NCI-H446 (cell line): ENCODE measurements at places on chromosomes 7 and 10.
A peak's percentile ranks its signal among the peaks of the same experiment; 100 is the strongest.

- no peak for DNase-seq
Measured at GRCh38 chr10:130928306-130928705, 383.2 kb downstream of the TCERG1L start.

- peak; percentile 48 for DNase-seq
Measured at GRCh38 chr10:93680412-93681047, 21.9 kb downstream of the FRA10AC1 start.

DNA sequence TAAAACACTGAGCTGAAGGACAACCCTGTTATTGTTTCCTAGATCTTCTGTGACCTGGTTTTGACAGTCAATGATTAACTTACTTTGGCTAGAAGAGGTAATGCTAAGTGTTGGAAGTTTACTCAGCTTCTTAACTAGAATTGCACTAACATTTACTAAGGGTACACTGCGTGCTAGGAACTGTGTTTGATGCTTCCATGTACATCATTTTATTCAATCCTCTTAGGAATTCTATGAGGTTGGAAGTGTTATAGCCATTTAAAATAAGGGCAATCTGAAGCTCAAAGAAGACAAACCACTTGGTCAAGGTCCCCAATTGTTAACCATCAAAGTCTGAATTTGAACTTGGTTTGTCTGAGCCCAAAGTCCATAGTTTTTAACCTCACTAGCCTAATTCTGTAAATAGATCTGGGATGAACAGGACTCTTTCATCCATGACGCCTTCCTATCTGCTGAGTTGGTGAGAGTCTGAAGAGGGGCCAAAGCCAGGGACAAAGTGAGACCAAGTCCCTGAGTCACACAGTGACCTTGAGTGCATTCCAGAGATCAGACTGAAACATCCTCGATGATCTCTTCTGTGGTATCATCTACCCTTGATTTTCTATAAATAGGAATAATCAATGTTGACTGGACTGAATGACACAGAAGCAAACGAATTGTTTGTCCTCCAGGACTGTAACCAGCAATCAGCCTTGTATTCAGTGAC is 29.2 kb upstream of the ZNRF2 start:
- no peak for DNase-seq

DNA sequence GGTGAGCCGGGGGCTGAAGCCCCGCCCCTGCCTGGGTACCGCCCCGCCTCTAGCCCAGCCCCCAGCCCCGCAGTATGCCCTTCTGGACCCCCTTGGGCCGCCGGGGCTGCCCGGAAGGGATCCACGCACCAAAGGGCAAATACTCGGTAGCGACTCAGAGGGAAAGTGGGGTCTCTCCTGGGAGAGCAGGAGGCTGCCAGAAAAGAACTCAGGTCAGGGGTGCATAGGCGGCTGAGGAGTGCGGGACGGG is 796 bp downstream of the FBXL15 start:
- no peak for DNase-seq

- no peak for DNase-seq
Measured at GRCh38 chr7:158497627-158498026, 90.0 kb downstream of the PTPRN2 start.

DNA sequence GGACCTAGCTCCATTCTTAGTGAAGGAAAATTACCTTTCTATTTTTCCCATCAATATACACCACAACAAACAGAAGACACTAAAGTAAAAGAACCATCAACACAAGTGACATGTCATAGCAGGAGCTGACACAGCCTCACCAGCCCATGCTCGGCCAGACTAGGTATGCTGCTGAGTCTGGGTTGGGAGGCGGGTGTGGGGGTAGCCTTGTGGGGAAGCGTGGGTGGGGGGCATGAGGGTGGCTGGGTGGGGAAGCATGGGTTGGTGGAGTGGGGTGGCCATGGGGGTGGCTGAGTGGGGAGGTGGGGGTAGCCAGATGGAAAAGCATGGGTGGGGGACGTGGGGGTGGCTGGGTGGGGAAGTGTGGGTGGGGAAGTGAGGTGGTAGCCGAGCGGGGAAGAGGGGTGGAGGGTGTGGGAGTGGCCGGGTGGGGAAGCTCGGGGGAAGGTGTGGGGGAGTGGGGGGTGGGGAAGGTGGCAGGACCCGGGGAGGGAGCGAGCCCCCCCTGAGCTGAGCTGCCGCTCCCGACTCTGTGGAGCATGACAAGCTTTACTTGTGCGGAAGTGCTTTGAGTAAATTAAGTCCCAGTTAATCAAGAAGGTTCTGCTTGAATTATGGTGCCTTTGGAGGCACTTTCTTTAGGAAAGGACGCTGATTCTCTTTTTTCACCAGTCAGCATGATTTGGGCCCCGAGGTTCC is 294.6 kb upstream of the ZNF32 start:
- no peak for DNase-seq

DNA sequence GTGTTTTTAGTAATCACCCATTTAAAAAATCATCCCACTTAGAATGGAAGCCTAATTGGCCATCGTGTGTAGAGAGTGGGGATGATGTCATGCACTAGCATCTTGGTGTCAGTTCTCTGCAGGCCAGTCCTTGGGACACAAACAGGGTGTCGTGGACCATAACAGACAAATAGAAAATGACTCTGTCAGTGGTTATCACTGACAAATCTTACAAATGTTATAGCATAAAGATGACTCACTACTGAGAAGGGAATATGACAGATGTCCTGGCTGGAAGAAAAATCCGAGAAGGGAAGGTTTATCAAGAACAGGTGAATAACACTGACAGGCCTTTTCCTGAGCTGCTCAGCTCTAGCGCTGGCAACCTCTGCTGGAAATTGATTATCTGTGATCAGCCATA is 10.6 kb downstream of the CABCOCO1 start:
- no peak for DNase-seq

GRCh38 chr7:142181966-142182365 is 70.4 kb downstream of the MGAM2 start:
- no peak for DNase-seq

DNA sequence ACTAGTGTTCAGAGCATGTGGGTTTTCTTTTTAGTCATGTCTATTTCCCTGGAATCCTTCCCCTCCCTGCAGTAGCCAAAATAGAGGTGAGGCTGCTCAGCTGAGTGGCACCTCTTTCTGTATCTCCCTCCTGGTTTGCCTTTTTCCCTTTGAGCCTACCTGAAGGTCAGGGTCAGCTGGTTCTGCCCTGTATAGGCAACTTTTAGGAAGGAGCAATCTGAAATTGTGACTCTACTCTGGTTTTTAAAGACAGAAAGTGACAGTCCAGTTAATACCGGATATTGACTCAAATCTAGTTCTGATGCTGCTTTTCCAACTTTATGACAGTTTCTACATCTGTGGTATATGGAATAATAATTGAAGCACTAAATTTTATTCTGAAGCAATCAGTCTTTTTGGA is 26.0 kb downstream of the CCM2 start:
- no peak for DNase-seq

DNA sequence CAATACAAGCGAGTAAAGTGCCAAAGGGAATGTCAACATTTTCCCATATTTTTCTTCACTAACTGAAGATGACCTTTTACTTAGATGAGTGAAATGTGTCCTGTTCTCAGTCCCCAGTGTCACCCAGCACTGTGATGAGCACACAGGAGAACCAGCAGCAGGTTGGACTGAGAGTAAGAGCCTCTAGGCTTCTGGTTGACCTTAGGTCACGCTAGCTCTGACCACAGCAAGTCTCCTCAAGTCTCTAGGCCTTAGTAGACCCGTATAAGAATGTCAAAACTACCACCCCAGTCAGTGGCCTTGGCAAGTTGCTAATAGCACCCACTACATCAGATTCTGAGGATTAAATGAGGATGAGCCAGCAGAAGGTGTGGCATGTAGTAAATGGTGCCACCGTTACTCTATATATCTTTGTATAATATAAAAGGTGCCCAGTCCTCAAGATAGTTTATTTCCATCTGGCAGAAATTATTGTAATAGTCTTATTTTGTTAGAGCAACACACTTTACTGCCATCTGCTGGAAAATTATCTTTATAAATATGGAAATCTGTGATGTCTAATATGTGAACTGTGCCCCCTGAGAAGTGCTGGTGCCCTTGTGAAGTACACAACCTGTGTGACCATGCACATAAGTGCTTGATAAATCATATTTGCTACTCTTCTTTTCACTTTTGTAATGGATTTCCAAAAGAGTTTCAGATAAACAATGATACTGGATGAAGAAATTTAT is 75.7 kb downstream of the SPAG6 start:
- no peak for DNase-seq

DNA sequence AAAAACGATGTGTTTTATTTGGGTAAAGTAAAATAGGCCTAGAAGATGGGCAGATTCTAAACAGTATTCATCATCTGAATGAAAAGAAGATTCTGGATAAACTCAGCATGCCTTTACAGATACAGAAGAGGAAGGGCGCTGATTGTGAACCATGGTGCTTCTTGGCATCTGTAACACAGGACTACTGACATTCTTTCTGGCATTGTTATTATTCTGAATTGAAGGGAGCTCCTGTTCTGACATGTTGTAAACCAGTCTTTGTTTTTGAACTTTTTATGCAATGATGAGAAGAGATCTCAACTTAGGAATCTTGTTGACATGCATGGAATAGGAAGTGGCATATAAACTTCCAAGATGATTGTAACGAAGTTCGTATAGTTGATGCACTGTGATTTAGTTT is 13.5 kb downstream of the RPA3 start:
- DNase-seq: no peak

- no peak for DNase-seq
Measured at GRCh38 chr7:140084972-140085371, 22.2 kb upstream of the PARP12 start.

GRCh38 chr10:59628965-59629364 is 80.7 kb downstream of the SLC16A9 start:
- DNase-seq: no peak

DNA sequence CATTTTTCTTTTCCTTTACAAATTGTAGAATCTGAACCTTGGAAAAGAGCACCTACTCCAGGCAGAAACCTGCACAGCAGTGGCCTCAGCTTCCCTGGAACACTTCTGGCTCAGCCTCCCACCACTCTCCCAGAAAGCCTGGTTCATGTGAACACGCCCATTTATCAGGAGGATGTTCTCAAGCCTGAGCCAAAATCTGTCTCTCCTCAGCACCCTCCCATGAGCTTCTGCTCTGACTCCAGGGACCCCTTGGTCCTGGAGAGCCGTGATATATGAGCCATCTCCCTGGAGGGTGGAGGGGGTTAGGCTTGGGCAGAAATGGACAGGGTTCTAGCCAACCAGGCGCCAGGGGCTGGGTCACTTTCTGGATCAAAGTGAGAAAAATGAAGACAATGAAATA is 10.1 kb downstream of the GDF2 start:
- no peak for DNase-seq

GRCh38 chr7:116546916-116547315 is 22.1 kb downstream of the CAV1 start:
- DNase-seq: no peak

- DNase-seq: no peak
Measured at GRCh38 chr10:78904196-78904595, 164.6 kb upstream of the ZMIZ1 start.

- DNase-seq: no peak
Measured at GRCh38 chr7:112331492-112331891, 118.8 kb upstream of the IFRD1 start.

- no peak for DNase-seq
Measured at GRCh38 chr10:88065383-88066049, 202.1 kb downstream of the PTEN start.

DNA sequence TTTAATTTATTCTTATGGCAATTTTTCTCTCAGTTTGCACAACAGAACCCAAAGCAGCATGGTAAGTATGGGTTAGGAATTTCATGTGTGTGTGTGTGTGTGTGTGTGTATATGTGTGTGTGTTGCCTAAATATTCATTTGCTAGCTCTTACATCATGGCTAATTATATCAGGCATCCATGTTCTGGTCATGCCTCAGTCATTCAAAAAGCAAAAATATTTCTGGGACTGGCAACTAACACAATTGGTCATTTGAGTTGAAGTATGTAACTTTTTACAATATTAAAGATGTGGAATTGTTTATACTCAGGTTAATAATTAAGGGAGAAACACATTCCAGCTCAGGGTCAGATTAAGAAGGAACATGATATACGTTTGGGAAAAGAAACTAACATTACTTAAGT is 67.6 kb upstream of the PHYHIPL start:
- no peak for DNase-seq

DNA sequence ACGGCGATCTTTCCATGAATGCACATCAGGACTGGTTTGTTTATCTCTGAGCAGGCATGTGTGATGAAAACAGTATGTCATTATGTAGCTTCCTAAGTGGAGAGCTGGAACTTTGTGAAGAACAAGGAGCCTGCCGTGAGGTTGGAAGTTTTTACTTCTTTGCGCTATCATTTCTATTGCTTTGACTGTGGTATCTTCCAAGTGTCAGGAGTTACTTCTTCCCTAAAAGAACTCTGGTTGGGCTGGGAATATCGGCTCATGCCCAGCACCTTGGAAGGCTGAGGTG is 167.4 kb upstream of the AHR start:
- no peak for DNase-seq

DNA sequence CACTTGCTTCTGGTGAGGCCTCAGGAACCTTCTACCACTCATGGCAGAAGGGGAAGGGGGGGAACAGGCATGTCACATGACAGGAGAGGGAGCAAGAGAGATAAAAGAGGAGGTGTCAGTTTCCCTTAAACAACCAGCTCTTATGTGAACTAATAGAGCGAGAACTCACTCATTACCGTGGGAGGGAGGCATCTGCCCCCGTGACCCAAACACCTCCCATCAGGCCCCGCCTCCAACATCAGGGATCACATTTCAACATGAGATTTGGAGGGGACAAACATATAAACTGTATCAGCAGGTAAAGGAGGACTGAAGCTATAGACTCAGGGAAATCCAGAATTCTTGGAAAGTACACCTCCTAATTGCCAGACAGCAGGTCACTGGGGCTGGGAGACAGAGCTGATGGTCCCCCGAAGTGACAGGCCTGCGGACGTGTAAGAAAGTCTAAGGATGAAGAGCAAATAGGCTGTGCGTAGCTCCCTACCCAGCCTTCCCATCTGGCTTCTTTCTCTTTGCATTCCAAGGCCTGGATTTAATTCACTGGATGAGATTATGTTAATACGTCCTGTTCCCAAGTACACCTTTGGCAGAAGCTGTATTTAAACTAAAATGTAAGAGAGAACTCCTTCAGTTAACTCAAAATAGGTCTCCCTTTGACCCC is 186.7 kb upstream of the LYZL2 start:
- DNase-seq: no peak

GRCh38 chr7:108459922-108460551 is 3.8 kb upstream of the NRCAM start:
- DNase-seq: no peak

GRCh38 chr10:59905731-59906416 is 482 bp downstream of the CCDC6 start:
- no peak for DNase-seq

- no peak for DNase-seq
Measured at GRCh38 chr7:36741866-36742265, 17.6 kb upstream of the AOAH start.

GRCh38 chr10:106980495-106981451 is 183.7 kb downstream of the SORCS1 start:
- DNase-seq: no peak

GRCh38 chr10:106076496-106076895 is 1088.0 kb downstream of the SORCS1 start:
- DNase-seq: no peak
